ENCODE measurements at places on chromosomes 5 and 9.

GRCh38 chr9:91047993-91048607 is 246.5 kb downstream of the SYK start:
- DNase-seq, result peak; percentile 89

DNA sequence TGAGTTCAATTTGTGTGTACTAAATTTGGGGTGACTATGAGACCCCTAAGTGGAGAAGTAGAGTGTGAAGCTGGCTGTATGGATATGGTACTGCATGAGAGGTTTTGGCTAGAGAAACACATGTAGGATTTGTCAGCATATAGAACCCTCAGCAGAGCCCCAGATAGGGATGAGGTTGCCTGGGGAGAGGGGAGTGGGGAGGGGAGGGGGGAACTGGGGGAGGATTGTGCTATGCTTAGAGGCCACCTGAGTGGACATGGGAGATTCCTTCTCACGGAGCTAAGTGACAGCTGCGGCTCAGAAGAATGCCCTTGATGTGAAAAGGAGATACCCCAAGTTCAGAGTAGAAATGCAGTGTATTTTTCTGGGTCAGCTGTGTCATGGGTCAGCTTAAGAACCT is 11.2 kb downstream of the SLC22A5 start:
- DNase-seq, result no peak

DNA sequence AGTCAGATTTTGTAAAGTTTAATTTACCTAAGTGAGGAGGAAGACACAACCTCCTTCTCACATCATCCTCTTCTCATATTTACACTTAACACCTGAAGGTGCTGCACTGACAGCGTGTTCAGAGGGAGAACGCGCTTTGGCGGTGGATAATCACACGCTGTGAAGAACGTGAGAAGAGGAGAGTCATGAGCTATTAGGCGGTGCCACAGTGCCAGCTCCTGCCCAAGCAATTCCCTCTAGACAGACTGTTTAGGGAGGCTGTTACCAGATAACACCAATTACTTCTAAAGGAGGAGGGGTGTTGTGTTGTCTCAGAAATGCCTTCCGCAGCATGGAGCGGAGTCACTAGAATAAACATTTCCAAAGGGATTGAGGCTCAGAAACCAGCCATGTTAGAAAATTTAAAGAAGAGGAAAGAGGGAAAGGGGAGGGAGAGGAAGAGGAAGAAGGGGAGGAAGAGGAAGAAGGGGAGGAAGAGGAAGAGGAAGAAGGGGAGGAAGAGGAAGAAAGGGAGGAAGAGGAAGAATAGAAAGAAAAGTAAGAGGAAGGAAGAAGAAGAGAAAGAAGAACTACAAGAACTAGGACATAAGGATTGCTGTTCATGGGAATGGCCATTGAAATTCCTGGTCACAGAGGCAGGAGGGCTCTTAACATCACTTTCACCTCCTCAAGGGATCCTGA is 37.3 kb upstream of the WWC1 start:
- no peak for DNase-seq

DNA sequence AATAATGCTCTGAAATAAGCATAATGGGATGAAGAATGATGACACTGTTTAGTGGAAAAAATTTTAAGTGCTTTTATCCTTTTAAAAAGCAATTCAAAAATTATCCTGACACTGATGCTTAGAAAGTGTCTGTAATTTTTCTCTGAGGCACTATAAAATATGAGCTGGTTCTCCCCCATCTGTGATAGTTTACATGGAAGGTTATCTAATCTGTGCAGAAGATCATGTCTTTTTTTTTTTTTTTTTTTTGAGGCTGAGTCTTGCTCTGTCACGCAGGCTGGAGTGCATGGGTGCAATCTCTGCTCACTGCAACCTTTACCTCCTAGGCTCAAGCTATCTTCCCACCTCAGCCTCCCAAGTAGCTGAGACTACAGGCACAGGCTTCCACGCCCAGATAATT is 15.2 kb upstream of the TAF11L2 start:
- DNase-seq, result no peak

Data from activated CD4-positive, alpha-beta T cell treated with anti-CD3 and anti-CD28 coated beads, Interleukin-2, amount 50 U/mL, for 16 hours (primary cell).